ENCODE measurements at places on chromosomes 16 and 17.

DNA sequence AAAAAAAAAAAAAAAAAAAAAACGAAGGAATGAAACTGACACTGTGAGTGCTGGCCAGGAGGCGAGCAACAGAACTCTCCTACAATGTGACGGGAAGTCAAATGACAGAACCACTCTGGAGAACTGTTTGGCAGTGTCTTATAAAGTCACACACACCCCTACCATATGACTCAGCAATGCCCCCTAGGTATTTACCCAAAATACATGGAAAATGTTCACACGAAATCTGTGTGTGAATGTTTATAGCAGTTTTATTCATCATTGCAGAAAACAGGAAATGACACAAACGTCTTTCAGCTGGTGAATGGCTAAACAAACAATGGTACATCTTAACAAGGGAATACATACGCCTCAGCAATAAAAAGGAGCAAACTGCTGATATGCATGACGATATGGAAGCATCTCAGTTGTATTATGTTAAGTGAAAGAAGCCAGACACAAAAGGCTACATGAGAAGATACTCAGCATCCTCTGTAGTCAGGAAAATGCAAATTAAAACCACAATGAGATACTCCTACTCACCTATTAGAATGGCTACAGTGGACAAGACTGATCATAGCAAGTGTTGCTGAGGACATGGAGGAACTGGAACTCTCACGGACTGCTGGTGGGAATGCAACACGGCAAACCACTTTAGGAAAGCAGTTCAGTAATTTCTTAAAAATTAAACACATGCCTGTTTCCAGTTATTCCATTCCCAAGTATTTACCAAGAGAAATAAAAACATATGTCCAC lies 74.7 kb downstream of the TBC1D16 start:
- DNase-seq: no peak

GRCh38 chr16:67246756-67247191 lies 507 bp downstream of the FHOD1 start:
- DNase-seq: no peak

DNA sequence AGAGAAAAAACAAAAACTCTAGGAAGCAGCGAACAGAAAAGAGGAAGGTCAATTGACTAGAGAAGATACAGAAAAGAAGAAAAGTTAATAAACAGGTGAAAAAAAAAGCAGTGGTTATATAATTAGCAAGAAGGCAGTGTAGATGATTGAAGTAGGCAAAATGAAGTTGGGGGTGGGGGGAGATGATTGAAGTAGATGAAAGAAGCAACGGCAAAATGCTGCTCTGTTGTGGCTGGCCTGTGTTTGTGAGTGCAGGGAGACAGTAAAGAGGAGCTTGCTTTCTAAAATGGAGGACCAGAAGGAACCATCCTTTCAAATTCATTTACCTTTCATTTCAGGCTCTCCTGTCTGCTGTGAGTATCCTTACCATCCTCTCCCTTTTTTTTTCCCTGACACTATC lies 3.6 kb downstream of the EVI2B start:
- DNase-seq: no peak

DNA sequence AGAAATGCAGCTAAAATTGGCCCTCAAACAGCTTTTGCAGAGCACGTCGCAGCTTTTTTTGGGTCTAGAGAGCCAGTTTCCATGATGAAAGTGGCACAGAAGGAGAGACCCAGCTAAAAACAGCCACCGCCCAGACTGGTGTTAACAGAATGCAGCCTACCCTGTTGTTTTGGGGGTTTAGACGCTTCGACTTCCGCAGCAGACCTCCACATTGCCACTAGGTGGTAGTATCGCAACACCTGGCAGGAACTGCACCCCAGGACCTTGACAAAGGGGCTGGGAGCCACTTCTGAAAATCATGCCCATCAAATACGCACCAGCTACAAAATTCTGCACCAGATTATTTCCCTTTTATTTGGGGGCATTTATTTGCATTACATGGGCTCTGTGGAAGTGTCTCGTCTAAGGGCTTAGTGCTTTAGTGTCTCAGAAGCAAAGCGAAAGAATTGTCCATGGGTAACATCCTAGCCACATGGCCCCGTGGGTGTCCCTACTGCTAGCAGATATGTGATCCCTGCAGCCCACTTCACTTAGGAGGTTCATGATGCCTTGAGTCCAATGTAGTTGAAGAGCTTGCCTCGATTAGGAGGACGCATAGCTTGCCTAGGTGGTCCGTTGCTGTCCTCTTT lies 167.1 kb downstream of the HAPSTR1 start:
- no peak for DNase-seq

DNA sequence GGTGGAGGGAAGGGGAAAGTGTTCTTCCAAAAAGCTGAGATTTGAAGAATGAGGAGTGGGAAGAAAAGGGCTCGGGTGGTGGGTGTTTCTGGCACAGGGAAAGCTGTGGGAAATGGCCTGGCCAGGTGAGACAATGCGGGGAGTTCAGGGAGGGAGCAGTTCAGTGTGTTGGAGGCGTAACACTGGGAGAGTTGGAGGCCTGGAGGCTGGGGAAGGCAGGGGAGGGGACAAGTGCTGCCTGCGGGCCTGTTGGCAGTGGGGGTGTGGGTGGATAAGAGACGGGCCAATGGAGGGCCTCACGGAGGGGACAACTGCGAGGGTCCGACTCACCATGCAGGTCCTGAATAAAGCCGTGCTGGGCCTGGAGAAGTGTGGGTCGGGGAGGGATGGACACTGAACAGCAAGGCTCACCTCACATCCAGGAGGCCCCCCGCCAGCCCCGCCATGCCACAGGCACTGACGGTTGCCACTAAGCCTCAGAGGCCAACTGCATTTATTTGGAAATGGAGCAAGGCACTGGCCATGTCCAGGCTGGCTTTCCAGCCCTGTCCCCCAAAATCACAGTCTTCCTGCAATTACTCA lies 17.8 kb upstream of the KRT19 start:
- DNase-seq: no peak

DNA sequence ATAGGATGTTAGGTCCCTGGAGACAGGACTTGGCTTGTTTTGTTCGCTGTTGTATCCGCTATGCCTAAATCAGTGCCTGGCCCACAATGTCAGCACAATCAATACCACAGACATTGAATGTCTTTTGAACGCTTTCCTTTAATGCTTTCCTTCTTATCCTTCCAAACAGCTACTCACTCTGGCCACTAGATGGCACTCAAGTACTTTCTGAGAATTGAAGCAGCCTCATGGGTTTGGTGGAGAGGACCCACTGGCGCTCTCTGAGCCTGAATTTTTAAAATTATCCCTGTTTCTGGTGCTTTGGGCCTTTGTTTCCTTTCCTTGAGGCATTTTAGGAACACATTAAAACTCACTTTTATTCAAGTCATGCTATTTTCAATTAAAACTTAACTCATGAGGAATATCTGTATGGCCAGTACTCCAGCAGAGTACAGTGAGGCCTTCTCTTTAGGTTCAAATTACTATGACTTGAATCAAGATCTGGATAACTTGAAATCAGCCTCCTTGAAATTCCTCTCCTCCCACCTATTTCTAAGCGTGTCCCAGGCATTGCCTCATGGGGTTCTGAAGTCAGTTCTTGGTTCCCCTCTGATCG lies 3.2 kb upstream of the NLRP1 start:
- no peak for DNase-seq

DNA sequence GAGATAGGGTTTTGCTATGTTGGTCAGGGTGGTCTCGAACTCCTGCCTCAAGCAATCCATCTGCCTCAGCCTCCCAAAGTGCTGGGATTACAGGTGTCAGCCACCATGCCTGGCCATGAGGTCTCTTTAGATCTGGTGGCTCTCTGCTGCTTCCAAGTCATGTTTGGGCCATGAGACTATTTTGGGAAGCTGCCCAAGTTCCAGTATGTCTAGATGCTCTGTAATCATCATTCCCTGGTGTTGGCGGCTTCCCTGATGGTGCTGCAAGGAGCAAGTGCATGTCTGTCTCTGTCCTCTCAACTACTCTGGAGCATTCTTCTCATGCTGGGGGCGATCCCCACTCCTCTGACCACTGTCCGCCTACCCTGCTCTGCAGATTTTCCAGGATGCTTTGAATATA lies 6.4 kb upstream of the ODF4 start:
- no peak for DNase-seq

All from GM04503 (cell line).